ENCODE measurements at places on chromosomes 3 and 15.

DNA sequence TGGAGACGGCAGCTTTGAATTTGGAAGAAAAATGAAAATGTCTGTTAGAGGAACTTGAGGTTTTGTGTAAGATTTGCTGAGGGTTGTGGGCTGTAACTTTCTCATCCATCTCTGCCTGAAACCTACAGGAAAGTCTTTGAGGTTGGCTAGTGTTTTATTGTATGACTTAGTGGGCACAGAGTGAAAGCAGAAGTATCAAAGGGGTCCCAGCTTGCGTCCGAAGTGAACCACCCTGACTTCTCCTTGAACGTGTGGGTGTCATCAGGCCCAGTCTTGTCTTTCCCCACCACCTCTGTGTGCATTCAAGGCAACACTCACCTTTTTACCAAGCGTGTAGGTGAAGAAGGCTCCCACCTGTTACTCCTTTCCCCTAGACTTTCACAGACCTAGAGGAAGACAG is 682.1 kb upstream of the CFAP20DC start:
- DNase-seq, result no peak

GRCh38 chr15:79218588-79219200 is 63.8 kb upstream of the ANKRD34C start:
- peak; percentile 21 for DNase-seq

- no peak for DNase-seq
These were observed 166.2 kb upstream of the VEPH1 start for GRCh38 chr3:157669416-157669815.

GRCh38 chr3:44682182-44682896 is 30.1 kb upstream of the ZNF502 start:
- peak; percentile 30 for DNase-seq

- DNase-seq, result no peak
These were observed 24.5 kb downstream of the SLC6A20 start for GRCh38 chr3:45771831-45772230.

DNA sequence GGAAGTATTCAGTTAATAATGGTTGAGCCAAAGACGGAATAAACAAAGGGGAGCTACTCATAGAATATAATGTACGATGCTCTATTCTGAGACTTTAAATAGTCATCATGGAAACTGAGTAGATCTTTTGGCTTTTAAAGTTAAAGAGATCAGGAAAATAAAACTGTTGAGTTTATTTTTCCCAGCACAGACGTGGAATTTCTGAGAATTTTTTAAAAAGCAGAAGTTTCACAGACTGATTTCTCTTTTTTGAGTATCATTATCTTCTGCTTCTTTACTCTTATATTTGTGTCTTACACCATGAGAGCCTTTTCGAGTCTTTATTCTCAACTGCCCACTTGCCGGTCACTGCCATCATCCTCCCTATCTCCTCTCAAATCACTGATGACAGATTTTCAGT is 13.2 kb downstream of the P2RY14 start:
- DNase-seq, result no peak

GRCh38 chr3:73228959-73229358 is 167.5 kb downstream of the EBLN2 start:
- DNase-seq, result no peak

DNA sequence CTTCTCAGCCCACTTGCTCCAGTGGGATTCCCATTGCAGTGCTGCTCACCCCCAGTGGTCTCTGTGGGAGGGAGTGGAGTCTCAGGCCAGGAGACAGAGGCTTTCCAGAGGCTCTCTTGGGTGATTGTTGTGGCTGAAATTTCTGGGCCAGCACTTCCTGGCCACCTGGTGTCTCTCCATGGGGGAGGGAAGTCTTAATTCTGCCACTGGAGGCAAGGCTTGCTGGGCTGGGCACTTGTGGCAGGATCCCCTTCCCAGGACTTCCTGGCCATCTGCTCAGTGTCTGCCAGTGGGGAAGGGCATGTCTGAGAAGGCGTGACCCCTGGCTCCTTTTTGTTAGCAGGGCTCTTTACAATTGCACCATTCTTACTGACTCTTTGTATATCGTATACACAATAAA is 351.8 kb downstream of the GABRB3 start:
- no peak for DNase-seq

- DNase-seq, result no peak
These were observed 197.2 kb upstream of the CTNNB1 start for GRCh38 chr3:41002104-41002503.

DNA sequence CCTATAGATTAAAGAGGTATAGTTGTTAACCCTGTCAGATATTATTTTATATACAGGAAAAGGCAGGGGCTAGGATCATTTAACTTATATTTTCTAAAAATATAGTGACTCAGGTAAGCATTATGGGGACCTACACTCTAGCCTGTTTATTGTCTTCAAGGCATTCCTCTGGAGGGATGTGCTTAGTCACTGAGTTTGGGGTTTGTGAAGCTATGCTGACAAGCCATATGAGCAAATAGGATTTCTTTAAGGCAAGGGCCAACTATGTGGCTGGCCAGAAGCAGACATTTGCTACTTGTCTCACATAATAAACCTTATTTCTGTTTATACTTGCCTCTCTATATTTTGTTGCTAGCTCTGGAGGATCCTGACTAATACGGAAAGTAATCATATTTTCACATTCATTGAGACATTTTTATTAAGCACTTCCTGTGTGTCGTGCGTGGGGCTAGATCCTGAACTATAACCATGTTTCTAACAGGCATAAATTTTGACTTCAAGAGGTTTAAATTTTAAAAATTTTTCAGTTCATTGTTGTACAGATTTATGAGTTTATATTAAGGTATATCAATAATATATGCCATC is 153.4 kb downstream of the OTOL1 start:
- DNase-seq, result no peak

GRCh38 chr15:84755736-84756527 is 7.5 kb downstream of the ZNF592 start:
- DNase-seq, result no peak

DNA sequence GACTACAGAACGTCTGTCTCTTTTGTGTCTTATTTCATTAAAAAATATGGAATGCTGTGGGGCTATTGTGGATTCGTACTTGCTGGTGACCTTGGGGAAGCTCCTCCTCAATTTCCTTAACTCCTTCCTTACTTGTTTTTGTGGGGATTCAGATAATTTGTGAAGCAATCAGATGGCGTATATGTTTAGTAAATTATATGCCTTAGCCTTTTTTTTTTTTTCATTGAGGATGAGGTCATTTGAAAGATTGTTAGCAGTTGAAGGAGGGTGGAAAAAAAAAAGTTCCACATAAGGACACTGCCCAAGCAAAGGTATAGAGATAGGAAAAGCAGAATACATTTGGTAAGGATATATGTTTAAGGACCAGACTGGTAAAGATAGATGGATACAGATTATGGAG is 3.3 kb downstream of the RNF13 start:
- DNase-seq, result no peak

GRCh38 chr3:195114786-195115599 is 156.0 kb downstream of the XXYLT1 start:
- no peak for DNase-seq

GRCh38 chr3:66021731-66022131 is 17.0 kb downstream of the MAGI1 start:
- DNase-seq, result no peak

DNA sequence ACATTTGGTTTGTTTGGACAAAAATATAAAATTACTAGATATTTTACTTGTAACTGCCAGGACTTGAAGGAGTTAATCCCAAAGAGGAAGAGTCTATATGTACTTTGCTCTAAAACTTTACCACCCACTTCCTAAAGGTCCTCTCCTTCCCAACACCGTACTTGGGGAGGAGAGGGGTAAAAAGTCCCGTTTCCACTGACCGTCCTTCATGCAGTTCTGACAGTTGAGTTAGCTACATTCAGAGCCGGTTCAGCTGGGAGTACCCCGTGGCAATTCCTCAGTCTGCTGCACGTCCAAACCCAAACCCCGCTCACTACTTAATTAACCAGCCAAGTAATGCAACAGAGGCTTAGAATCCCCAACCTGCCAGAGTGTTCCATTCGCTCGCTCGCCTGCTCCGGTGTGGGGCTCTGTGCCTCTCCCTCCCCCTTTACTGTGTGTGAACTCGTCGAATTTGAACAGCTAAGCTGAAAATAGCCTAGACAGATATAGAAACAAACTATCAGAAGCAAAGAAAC is 519.7 kb downstream of the FOXP1 start:
- peak; percentile 35 for DNase-seq

- DNase-seq, result no peak
These were observed 37.3 kb downstream of the RARB start for GRCh38 chr3:25465266-25465860.

GRCh38 chr15:80736560-80736959 is 41.5 kb downstream of the ABHD17C start:
- no peak for DNase-seq

GRCh38 chr3:110965976-110966375 is 105.6 kb upstream of the NECTIN3 start:
- no peak for DNase-seq

DNA sequence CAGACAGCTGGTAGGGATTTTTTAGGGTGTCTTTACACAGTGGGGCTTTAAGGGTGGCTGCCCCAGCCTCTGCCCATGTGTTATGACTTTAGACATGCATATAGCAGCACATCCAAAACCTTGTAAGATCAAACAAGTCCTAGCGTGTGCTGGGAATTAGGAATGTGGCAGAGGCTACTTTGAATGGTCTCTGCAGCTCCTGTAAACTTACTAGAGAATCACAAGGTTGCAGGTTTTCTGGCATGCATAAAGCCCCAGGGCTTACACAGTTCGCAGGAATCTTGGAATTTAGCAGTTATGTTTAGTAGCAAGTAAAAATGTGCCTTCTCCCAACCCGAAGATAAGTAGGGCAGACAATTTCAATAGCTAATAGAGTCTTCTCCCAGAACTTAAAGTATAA is 46.9 kb upstream of the COL6A6 start:
- peak; percentile 2 for DNase-seq

- DNase-seq, result no peak
These were observed 159.1 kb upstream of the CTDSPL start for GRCh38 chr3:37702478-37703154.

GRCh38 chr3:105869861-105870755 is 1.3 kb upstream of the CBLB start:
- DNase-seq, result no peak

DNA sequence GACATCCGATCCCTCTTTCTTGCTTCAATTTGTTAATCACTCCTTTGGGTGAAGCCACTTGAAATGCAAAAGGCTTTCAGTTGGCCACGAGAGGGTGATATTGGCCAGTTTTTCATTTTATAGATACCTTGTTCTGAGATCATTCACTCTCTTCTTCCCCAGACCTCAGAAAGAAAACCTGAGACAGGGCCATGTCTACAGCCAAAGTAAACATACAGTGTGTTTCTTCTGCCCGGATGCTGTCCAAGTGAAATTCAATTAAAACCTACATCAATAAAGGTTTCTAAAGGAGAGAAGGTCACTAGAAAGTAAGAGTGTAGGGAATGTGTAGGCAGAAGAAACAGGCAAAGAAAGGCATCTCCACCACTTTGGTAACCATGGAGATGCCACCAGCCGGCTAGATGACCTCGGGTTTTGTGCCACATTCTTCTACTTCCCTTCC is 39.5 kb upstream of the FMN1 start:
- DNase-seq, result peak; percentile 57

GRCh38 chr3:45607790-45608189 is 13.2 kb downstream of the LIMD1 start:
- DNase-seq, result peak; percentile 83

GRCh38 chr3:50450209-50450921 is 53.1 kb downstream of the CACNA2D2 start:
- no peak for DNase-seq

DNA sequence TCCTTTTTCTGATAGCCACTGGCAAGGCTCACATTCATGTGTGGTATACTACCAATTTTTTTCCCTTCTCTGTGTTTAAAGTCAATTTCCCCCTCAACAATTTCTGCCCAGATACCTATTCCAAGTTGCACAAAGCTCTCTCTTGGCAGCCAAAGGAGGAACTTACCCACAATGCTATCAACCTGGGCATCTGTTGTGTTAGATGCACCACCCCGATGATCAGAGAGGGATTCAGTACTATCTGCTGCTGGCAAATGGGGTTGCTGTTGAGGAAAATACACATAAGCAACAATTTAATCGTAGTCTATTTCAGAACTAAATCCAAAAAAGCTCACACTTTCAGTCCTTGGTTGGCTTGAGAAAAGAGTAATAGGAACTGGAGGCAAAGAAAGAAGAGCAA is 46.1 kb downstream of the AAGAB start:
- no peak for DNase-seq

DNA sequence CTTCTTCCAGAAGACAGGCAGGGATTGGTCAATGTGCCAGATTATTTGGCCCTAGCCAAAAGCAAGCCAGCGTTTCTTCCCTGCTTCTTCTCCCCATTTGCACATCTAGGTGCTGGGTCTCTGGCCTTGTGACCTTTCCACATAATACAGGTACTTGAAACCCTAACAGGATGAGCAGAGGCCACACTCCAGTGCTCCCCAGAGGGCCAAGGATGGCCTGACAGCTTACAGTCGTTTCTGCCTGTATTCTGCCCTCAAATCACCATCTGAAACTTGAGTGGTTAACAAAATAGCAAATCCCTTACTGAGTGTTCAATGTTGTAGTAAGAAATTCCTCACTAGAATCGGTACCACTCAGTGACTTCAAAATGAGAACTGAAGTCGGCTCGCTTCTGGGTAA is 29.1 kb downstream of the MKRN2 start:
- DNase-seq, result no peak

DNA sequence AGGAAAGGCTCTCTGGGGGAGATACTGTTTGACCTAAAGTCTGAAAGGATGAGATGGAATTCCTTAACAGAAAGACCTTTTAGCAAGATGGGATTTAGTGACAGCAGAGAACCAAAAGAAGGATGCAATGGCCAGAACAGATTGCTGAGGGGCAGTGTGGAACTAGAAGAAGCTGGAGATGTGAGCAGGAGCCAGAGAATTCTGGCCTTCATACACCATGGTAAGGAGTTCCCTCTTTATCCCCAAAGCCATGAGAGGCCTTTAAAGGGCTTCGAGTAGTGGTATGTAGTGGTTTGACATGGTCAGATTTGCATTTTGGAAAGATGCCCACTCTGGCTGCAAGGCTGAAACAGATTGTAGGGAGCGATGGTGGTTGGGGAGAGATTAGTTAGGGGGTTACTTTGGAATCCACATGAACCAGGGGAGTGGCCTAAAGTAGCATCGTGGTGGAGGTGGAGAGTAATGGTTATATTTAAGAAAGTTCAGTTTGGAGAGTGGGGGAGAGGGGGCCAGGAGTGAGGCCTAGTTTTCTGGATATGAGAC is 34.0 kb upstream of the NPHP3 start:
- DNase-seq, result no peak

GRCh38 chr15:39907216-39907615 is 12.8 kb downstream of the GPR176 start:
- DNase-seq, result no peak

DNA sequence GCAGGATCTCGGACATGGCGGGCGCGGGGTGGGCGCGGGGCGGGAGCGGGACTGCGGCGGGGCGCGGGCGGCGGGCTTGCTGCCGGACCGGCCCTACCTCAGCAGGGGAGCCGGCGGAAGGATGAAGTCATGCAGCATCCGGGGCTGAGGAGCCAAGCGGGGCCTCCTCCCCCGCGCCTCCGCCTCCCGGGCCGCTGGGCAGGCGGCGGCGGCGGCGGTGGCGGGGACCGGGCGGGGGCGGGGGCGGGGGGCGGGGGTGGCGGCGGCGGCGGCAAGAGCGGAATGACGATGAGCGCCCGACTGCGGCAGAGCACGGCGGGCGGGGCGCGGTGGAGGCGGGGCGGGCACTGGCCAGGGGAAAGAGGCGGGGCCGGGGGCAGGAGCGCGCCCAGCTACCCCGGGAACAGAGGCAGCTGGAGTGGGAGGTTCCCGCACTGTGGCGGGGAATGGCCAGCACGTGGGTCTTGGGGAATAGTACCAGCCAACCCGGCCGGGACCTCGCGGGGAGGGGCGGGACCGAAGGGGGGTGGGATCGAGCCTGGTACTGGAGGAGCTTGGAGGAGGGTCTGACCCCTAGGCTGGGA is at the start of gene CAMK2N2:
Gene CAMK2N2 (minus strand): TSS at position 284 of the 584 bp plus-strand sequence. CDS start 268 bp downstream, at position 16.
- DNase-seq, result peak; percentile 50

All from fibroblast of skin of scalp (primary cell).